ENCODE measurements at places on chromosomes 13 and 19.

DNA sequence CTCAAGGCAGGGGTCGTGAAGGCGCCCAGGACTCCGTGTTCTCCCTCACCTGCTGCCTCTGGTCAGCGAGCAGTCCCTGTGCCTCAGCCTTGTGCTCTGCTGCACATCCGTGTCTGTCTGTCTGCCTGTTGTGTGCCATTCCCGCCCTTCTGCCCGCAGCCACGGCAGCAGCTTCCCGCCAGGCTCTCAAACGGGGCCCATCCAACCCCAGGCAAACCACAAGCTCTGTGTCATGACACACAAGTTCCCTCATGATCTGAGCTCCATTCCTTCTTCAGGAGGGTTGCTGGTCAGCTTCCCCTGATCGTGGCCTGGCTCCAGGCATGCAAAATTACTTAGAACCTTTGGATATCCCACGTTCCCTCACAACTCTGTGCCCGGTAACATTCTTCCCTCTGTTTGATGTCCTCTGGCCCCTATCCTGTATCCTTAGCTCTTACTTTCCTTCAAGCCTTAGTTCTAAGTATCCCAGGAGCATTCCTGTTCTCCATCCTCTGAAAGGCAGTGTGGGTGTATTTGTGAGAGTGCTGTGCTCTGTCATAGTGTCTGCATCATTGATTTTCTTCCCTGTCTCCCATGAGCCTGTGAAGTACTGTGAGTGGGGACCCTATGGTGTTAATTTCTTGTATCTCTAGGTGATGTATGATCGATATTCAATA is 3.2 kb downstream of the GPR183 start:
- no peak for DNase-seq

- no peak for DNase-seq
Measured at GRCh38 chr13:37701972-37702371, 103.4 kb upstream of the POSTN start.

DNA sequence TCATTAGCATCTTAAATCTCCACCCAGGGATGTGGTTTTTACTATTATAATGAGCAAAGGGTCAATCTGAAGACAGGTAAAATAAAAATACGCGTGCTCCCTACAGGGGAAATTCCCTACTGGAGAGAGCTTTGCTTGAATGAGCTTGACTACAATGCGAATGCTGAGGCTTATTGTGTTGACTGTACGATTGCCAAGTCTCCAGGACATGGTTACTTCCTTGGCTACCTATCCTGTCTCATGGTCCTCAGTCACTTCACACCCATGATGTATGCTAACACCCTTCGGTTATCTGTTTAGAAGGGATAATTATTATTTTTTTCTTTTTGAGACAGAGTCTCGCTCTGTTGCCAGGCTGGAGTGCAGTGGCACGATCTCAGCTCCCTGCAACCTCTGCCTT is 61.7 kb downstream of the ZNF627 start:
- no peak for DNase-seq

- no peak for DNase-seq
Measured at GRCh38 chr13:47025791-47026447, 129.1 kb upstream of the HTR2A start.

DNA sequence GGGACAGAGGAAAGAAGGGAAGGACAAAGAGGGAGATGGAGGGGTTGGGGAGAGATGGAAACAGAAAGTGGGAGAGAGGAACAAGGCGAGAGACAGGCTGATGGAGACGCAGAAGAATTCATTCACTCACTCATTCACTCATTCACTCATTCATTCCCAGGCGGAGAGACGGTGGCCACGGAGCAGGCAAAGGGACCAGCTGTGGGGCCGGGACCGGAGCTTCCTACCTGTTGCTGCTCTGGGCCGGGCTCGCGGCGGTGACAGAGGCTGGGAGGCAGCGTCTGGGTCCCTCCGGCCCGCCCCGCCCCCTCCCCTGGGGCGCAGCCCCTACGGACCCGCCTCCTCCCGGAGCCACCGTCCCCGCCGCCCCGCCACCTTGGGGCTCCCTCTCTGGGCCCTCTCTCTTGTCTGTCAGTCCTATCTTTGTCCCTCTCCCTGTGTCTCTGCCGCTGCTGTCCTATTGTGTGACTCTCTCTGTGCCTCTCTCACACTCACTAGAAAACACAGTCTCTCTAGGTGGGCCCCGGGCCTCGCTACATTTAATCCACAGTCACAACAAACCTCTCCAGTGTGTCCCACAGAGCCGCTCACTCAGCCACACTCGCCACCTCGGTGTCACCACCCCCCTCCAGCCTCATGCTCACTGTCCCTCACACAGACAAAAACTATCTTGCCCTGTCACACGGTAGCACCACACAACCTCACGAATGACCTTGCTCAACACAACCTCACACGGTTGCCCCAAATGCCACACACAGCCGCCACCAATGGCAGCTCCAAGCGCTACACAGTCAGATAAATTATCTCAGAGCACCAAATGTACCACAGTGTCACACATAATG is at the start of gene GNG8:
GNG8 (minus strand) TSS at position 283 of the 842 bp plus-strand sequence. CDS start 1,520 bp downstream, outside the sequence.
- no peak for DNase-seq

- no peak for DNase-seq
Measured at GRCh38 chr19:44509478-44509877, 9.2 kb upstream of the ZNF180 start.

All from NCI-H1048 (cell line).